ENCODE measurements at places on chromosomes 5 and 9. TPM values are rescaled to one million over a fixed set of nuclear protein-coding genes. Genes with fewer than 3 reads are reported as not detected.

Gene ARL10
- 16.9 TPM for total RNA-seq

Gene TMEM215
- not detected for total RNA-seq

Gene WWC1
- total RNA-seq = 0.28 TPM

Gene ANKRD20A1
- total RNA-seq = 1.5 TPM

Gene DMRT3
- not detected for total RNA-seq

Gene SLC25A48
- not detected for total RNA-seq

Gene ATOSB
- total RNA-seq = 10.5 TPM

Gene GNPDA1
- total RNA-seq = 23.0 TPM

Gene NUTM2F
- total RNA-seq = not detected

Gene KIF4B
- not detected for total RNA-seq

Gene TRIM14
- total RNA-seq = 10.5 TPM

Gene PCDHGC4
- 8.6 TPM for total RNA-seq

DNA sequence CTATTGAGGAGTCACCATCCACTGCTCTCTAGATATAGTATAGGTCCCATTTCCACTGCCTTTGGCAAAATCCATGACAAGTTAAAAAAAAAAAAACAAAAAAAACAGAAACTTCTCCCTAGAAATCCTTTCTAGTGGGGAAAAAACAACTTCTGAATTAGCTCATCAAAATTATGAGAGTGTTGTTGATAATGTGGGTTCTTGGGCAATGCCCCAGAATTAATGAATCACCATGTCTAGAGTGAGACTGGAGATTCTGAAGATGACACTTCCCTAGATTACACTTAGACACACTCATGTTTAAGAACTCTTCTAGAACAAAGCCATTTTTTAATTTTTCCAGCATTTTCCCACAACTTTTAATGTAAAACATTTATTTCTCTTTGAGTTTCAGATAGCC, 728.0 kb upstream of the C9orf72 start:
- no peak overlapping the region for H3K4me3 ChIP-seq
- no peaks in the 10 kb centered on the region for H3K36me3 ChIP-seq
- H3K27ac ChIP-seq = no peak overlapping the region
- DNase-seq = no peak
- no peaks in the 10 kb centered on the region for H3K27me3 ChIP-seq

GRCh38 chr5:52693280-52693679, 94.4 kb upstream of the ITGA1 start:
- peaks cover 10% of the 10 kb centered on the region for H3K4me1 ChIP-seq
- DNase-seq = peak; percentile 66
- no peak overlapping the region for H3K4me3 ChIP-seq
- H3K27me3 ChIP-seq = no peaks in the 10 kb centered on the region

GRCh38 chr5:29942089-29942488, 1251.4 kb upstream of the CDH6 start:
- H3K4me1 ChIP-seq = no peaks in the 10 kb centered on the region
- DNase-seq = no peak
- no peak overlapping the region for H3K4me3 ChIP-seq
- no peak overlapping the region for H3K27ac ChIP-seq

GRCh38 chr5:140575309-140575708, 10.7 kb downstream of the SLC35A4 start:
- peaks cover 7% of the 10 kb centered on the region for H3K4me1 ChIP-seq
- no peak overlapping the region for H3K4me3 ChIP-seq
- no peaks in the 10 kb centered on the region for H3K27me3 ChIP-seq

- no peaks in the 10 kb centered on the region for H3K36me3 ChIP-seq
- no peak for DNase-seq
- H3K4me3 ChIP-seq = no peak overlapping the region
- no peak overlapping the region for H3K27ac ChIP-seq
- no peaks in the 10 kb centered on the region for H3K4me1 ChIP-seq
Observed at GRCh38 chr5:138966236-138966985, 91.3 kb upstream of the LRRTM2 start.

- no peak overlapping the region for H3K27ac ChIP-seq
- H3K27me3 ChIP-seq = no peaks in the 10 kb centered on the region
- H3K4me3 ChIP-seq = no peak overlapping the region
- H3K4me1 ChIP-seq = peaks cover 6% of the 10 kb centered on the region
- no peak for DNase-seq
Observed at GRCh38 chr5:41875121-41875520, 4.9 kb upstream of the OXCT1 start.

DNA sequence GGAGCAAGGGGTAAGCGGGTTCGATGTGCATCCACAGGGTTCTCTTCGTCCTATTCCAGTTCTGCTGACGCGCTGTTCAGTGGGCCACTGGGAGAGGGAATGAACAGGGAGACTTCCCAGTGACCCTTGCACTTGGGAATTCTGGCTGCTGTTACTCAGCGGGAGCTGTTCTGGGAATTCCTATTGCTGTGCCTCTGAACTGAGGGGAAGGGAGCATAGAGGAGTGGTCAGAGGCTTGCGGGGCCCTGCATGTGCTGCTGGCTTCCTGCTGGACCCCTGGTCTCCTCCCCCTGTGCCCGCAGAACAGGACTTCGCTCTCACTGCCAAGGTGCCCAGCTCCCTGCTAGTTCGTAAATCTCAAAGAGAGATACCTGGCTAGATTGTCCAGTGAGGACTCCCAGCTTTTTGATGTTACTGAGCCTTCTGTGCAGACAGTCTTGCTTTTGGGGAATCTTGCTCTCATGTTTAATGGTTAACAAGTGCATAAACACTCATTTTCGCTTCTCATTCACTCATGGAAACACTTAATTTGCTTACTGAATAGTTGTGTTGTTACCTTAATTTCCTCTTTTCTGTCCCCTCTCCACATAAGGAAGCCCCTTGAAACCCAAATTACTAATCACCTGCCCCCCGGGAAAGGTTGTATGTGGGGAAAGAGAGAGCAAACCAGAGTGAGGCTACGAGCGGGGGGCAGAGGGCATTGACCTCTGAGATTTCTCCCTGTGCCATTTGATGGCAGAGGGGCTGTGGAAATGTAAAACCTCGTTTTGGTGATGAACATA, 5.9 kb downstream of the TRIO start:
- H3K36me3 ChIP-seq = no peaks in the 10 kb centered on the region
- DNase-seq = no peak
- no peaks in the 10 kb centered on the region for H3K27me3 ChIP-seq
- H3K4me1 ChIP-seq = peaks cover 74% of the 10 kb centered on the region
- peak overlapping the region; percentile 10 for H3K27ac ChIP-seq

GRCh38 chr5:134029156-134029555, 24.4 kb upstream of the VDAC1 start:
- no peaks in the 10 kb centered on the region for H3K27me3 ChIP-seq
- DNase-seq = no peak
- H3K36me3 ChIP-seq = no peaks in the 10 kb centered on the region
- H3K4me1 ChIP-seq = no peaks in the 10 kb centered on the region
- H3K4me3 ChIP-seq = no peak overlapping the region

DNA sequence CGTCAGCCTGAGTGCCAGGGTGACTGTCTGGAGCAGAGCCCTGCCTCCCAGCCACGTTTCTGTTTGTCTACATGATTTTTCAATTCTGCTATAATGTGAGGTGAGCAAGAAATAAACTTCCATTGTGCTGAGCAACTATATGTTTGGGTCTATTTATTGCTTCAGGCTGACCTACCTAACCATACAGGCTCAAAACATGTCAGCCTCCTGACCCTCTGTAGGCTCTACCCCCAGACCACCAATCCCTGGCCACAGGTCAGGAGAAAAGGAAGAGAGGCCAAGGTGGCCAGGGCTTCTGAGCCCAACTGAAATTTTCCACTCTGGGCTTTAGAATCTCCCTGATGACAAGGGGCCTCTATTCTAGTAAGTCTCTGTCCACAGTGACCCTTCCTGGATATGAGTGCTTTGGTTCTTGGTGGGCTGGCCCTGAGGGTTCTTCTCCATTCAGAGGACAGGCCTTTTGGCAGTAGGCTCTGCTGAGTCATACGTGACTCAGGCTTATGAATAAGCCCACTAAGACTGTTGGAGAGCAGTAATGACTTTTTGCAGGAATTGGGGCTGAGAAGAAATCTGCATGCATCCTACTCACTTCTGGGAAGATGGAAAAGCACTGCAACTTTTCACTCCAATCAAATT, 117.2 kb upstream of the TBCA start:
- H3K27ac ChIP-seq = no peak overlapping the region
- H3K27me3 ChIP-seq = no peaks in the 10 kb centered on the region
- H3K4me1 ChIP-seq = no peaks in the 10 kb centered on the region
- no peaks in the 10 kb centered on the region for H3K36me3 ChIP-seq
- no peak for DNase-seq
- H3K4me3 ChIP-seq = no peak overlapping the region

- H3K36me3 ChIP-seq = no peaks in the 10 kb centered on the region
- no peaks in the 10 kb centered on the region for H3K4me1 ChIP-seq
- no peaks in the 10 kb centered on the region for H3K27me3 ChIP-seq
- no peak for DNase-seq
- H3K27ac ChIP-seq = no peak overlapping the region
Observed at GRCh38 chr9:121233906-121234831, 32.5 kb upstream of the RAB14 start.

GRCh38 chr5:168648016-168648415, 68.8 kb upstream of the PANK3 start:
- H3K27ac ChIP-seq = no peak overlapping the region
- no peak overlapping the region for H3K4me3 ChIP-seq
- DNase-seq = no peak
- H3K27me3 ChIP-seq = no peaks in the 10 kb centered on the region
- H3K36me3 ChIP-seq = no peaks in the 10 kb centered on the region

- H3K4me1 ChIP-seq = no peaks in the 10 kb centered on the region
- H3K27ac ChIP-seq = no peak overlapping the region
- DNase-seq = no peak
- no peaks in the 10 kb centered on the region for H3K27me3 ChIP-seq
- H3K36me3 ChIP-seq = no peaks in the 10 kb centered on the region
Observed at GRCh38 chr5:23930985-23931384, 423.6 kb downstream of the PRDM9 start.

DNA sequence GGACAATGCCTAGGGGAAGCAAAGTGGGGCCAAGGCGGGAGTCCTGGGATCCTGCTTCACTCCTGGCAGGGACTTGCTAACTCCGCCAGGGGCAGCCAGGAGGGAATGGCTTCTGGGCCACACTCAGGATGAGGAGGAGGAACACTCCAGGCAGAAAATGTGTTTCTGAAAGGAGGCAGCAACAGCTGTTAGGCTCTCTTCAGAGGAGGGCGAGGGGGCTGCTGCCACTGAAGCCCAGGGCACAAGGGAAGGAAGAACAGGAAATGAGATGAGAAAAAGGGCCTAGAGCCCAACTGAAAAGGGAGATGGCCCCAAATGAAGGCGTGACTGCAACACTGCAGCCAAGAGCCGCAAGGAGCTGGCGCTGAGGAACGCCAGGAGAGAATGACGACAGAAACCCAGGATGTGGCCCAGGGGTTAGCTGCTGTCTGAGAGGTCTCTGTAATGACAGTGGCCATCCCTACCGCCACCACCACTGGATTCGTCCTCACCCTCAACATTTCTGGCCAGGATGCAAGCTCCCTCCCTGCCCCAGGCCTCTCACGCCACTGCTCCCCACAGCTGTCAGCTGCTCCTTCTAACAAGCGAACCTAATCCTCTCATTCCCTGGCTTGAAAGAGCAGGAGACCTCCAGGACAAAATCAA, 15.8 kb downstream of the PSMB7 start:
- H3K4me3 ChIP-seq = no peak overlapping the region
- H3K27ac ChIP-seq = peak overlapping the region; percentile 34
- peaks cover 40% of the 10 kb centered on the region for H3K36me3 ChIP-seq
- no peaks in the 10 kb centered on the region for H3K27me3 ChIP-seq
- peaks cover 7% of the 10 kb centered on the region for H3K4me1 ChIP-seq

DNA sequence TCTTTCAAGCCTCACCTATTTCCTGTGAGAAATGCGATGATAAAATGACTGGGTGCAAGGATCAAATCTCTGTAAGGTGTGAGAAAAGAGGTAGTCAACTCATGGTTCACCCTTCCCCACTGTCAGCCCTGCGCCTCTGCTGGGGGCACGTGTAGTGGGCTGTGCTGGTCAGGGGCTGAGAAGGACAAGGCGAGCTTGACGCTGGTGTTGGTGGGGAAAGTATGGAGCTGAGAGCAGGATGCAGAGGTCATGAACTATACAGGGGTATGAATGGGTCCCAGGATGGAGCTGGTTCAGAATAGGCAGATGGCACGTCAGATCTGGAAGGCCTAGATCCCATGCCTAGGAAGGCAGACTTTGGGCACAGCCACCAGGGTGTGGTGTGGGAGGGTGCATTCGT, 20.6 kb downstream of the PITX1 start:
- peak overlapping the region; percentile 14 for H3K27ac ChIP-seq
- H3K27me3 ChIP-seq = no peaks in the 10 kb centered on the region
- peaks cover 31% of the 10 kb centered on the region for H3K4me1 ChIP-seq
- no peaks in the 10 kb centered on the region for H3K36me3 ChIP-seq
- H3K4me3 ChIP-seq = no peak overlapping the region

- no peaks in the 10 kb centered on the region for H3K4me1 ChIP-seq
- no peak for DNase-seq
- no peaks in the 10 kb centered on the region for H3K36me3 ChIP-seq
Observed at GRCh38 chr5:33650911-33651310, 210.1 kb downstream of the TARS1 start.

- H3K4me1 ChIP-seq = no peaks in the 10 kb centered on the region
- H3K36me3 ChIP-seq = no peaks in the 10 kb centered on the region
- no peak overlapping the region for H3K4me3 ChIP-seq
- DNase-seq = no peak
- H3K27ac ChIP-seq = no peak overlapping the region
Observed at GRCh38 chr5:160293901-160294561, 18.3 kb downstream of the CCNJL start.

GRCh38 chr5:175778951-175779503, 92.4 kb upstream of the CPLX2 start:
- H3K27ac ChIP-seq = no peak overlapping the region
- no peak overlapping the region for H3K4me3 ChIP-seq
- no peaks in the 10 kb centered on the region for H3K36me3 ChIP-seq
- no peaks in the 10 kb centered on the region for H3K27me3 ChIP-seq
- H3K4me1 ChIP-seq = no peaks in the 10 kb centered on the region

DNA sequence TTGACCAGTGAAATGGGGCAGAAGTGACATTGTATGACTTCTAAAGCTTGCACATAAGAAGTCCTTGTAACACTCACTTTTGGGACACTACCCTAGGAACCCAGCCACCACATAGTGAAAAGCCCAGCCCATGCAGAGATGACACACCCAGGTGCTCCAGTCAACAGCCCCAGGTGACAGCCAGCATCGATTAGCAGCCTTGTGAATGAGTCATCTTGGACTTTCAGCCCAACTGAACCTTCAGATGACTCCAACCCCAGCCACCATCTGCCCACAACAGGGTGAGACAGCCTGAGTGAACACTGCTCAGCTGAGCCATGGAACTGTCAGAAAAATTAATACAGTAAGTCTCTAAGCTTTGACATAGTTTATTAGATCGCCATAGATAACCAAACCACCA, 458.6 kb downstream of the ZSWIM6 start:
- no peak overlapping the region for H3K4me3 ChIP-seq
- DNase-seq = no peak
- H3K4me1 ChIP-seq = no peaks in the 10 kb centered on the region
- no peaks in the 10 kb centered on the region for H3K36me3 ChIP-seq
- H3K27me3 ChIP-seq = no peaks in the 10 kb centered on the region

GRCh38 chr5:124342584-124342983, 403.9 kb downstream of the ZNF608 start:
- peaks cover 38% of the 10 kb centered on the region for H3K4me1 ChIP-seq
- no peaks in the 10 kb centered on the region for H3K27me3 ChIP-seq
- H3K27ac ChIP-seq = peak overlapping the region; percentile 53
- H3K4me3 ChIP-seq = no peak overlapping the region
- no peak for DNase-seq
- no peaks in the 10 kb centered on the region for H3K36me3 ChIP-seq

Data from sigmoid colon (tissue), 7 donors.